ENCODE measurements at places on chromosomes 1 and 21.

- no peak for DNase-seq
These were observed 143.5 kb upstream of the COA6 start for GRCh38 chr1:234229581-234230387.

- DNase-seq = no peak
These were observed 132.8 kb downstream of the CASZ1 start for GRCh38 chr1:10663678-10664035.

DNA sequence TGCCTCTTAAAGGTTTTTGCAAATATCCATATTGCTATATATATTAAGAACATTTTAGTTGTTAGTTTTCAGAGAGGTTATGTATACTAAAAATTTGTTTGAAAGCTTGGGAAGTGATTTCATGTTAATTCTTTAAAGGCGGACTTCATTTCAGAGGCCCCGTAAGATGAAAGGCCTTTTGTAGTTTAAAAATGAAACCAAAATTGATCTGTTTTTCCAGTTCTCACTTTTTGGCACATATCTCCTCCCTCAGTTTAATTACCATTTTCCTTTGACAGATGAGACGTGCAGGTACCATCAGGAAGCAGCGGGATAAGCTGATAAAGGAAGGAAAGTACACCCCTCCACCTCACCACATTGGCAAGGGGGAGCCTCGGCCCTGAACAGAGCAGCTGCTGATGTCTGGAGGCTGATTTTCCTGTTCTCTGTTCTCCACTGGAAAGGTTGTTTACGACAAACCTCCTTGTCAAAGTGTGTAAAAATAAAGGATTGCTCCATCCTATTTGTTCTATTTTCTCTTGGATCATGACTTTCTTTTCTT lies 8.0 kb downstream of the NDUFS5 start:
- no peak for DNase-seq

- DNase-seq = no peak
These were observed 145.6 kb downstream of the GDAP2 start for GRCh38 chr1:117783606-117784396.

DNA sequence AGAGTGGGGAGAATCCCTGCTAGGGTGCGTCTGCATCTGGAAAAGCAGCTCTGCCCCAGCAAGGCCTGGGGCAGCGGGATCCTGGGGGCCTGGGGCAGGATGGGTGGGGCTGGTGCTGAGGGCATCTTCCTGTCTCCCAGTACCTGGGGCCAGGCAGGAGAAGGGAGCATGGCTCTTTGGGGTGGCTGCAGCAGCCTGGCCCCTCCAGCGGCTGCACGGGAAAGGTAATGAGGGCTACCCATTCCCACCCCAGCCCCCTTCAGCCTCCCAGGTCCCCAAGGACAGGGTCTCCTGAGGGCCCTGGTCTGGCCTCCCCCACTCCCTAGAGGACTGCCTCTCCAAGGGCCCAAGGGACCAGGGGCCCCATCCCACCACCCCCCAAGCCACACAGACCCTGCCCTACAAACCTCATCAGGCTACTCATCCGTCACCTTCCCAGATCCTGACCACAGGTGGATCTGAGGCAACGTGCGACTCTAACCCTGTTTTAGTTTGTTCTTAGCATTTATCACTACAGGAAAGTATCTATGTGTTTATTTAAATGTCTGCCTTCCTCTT lies 910 bp upstream of the ANKRD65 start:
- DNase-seq = no peak

- DNase-seq = no peak
These were observed 35.1 kb downstream of the ITSN1 start for GRCh38 chr21:33677450-33677849.

DNA sequence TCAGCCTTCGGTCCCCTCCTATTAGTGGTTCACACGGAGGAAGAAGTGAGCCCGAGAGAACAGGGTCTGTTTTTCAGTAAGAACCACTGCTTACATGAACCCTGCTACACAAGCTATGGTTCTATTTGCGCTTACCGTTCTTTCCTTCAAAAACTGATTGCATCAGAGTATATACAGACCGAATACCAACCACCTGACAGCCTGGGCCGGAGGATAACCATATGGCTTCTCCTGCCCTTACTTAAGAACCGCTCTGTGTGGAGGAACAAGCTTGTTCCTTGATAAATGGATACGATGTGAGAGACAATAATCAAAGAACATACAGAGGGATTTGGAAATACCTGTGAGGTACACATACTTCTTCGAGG lies 1.1 kb upstream of the KCNT2 start:
- DNase-seq = no peak

DNA sequence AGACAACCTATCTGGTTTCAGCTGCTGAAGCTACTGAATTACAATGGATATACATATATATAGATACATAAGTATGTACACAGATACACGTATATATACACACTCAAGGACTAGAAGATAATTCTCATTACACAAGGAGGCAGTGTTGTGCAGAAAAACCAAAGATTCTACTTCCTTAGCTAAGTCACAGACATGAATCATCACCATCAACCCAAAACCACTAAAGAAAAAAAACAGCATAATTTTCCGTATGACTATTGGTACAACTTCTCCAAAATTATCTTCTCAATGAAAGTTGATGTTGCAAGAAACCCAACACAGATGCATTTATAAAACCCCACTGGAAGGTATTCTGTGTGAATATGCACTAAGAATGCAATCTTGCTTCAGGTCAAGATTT lies 36.8 kb upstream of the RPF1 start:
- no peak for DNase-seq

All from type B pancreatic cell (in vitro differentiated cells).